ENCODE measurements at places on chromosomes 2 and 18.

DNA sequence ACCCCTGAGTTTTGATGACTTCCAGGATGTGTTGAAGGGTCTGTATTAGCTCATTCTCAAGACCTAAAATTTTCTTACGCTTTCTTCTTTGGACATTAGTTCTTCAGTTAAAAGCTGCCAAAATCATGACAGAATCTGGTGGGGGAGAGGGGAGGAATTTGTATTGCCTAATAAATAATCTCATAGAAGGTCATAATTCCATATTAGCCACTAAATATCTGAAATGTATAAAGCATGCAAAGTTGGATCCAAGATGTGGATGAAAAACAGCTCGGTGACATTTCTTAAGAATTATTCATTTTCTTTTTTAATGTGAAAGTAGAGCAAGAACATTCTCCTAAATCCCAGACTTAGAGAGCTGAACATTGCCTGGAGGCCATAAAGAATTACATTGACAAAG is 120.1 kb downstream of the MMADHC start:
- DNase-seq = no peak

- no peak for DNase-seq
Measured at GRCh38 chr2:131039535-131039907, 53.7 kb downstream of the FAM168B start.

- DNase-seq = no peak
Measured at GRCh38 chr2:146244830-146245229, 1600.0 kb upstream of the ACVR2A start.

DNA sequence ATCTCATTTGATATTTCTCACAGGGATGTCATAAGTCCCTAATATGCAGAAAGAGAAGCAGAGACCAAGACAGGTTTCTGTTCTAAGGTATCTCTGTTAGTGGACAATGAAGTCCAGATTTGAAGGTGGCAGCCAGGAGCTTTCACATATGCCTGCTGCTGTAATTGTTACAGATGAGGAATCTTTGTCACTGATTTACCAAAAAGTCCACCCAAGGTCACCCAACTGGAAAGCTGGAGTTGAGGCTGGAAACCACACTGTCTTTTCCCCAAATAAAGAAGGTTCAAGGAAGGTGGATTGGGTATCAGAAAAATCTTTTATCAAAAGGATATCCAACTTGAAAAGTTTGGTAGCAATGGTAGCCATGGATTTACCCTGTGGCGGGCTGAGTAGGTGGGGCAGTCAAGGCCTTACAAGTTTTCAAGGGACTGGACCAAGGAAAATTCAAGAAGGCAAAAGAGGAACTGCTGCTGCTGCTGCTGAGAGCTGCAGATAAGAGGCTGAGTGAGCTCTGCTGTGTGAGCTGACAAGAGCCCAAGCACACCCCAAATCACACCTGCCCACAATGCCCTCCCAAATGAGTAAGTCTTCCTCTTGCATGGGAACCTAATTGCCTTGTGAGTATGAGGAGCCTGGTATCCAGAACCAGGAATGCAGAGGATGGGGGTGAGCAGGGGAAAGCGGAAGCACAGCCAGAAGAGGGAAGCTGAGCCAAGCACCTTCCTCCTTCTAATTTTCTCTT is 241.2 kb downstream of the ANAPC1 start:
- DNase-seq = peak; percentile 61

DNA sequence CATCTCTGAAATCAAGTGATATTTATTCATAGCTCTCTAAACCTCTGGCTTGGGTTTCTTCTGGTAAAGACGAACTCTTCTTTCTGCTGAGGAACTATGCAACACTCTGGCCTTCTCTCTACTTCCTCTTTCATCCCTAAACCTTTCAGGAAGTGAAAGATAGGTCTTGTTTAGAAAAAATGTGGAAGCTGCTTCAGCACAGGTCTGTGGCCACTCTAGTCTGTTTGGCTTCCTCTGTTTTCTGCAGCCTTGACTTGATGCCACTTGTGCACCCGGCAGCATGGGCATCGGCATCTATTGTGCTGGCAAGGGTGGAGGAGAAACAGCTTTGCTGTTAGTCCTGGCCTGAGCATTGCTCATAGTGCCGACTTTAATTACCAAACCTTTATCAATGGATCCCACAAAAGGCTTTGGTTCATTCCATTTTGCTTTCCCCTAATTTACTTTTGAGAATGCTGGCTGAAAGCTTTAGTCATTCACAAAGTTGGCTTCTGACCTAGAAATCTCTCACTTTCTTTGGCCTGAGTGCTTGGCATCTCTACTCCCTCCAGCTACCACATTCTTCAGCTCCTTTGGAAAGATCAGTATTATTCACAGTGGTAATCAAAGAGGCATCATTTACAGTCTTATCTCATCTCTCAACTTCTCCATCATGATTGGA is 32.0 kb upstream of the GPR39 start:
- DNase-seq = no peak
